A172 (cell line): ENCODE measurements at places on chromosomes 1 and 21. TPM values are rescaled to one million over a fixed set of nuclear protein-coding genes. Genes with fewer than 3 reads are reported as not detected.

Gene NBPF4
- total RNA-seq: not detected in 2 replicates

Gene CFAP45
- 2.4 and 3.7 TPM in 2 replicates for total RNA-seq

Gene FCMR
- 3.6 and 4.0 TPM in 2 replicates for total RNA-seq

Gene REN
- 0.62 TPM in 1 of 2 replicates, not detected in the other for total RNA-seq

Gene CBS
- 26.4 and 29.0 TPM in 2 replicates for total RNA-seq
